LHCN-M2 (cell line): ENCODE measurements at places on chromosomes 7 and 10.

GRCh38 chr7:71753956-71754664, 622.2 kb downstream of the GALNT17 start:
- DNase-seq: no peak

- DNase-seq: no peak
These were observed 30.9 kb downstream of the CAMK2B start for GRCh38 chr7:44294325-44295069.

GRCh38 chr7:37786741-37787569, 61.4 kb upstream of the NME8 start:
- no peak for DNase-seq

DNA sequence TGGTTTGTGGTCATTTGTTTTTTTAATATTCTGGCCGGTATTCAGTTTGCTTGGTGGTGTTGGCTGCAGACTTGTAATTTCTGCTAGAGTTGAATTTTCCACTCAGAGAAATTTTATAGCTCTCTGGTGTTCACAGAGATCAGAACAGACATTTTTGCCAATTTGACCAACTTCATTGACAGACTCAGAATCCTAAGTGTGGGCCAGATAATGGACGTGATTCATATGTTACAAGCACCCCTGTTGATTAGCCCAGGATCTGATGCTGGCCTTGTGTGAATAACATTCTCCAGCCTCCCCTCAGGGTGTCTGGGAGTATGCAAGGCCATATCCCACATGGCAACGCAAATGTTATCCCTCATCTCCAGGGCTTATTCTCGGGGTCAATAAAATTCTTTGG, 283.8 kb downstream of the C7orf25 start:
- DNase-seq: no peak

DNA sequence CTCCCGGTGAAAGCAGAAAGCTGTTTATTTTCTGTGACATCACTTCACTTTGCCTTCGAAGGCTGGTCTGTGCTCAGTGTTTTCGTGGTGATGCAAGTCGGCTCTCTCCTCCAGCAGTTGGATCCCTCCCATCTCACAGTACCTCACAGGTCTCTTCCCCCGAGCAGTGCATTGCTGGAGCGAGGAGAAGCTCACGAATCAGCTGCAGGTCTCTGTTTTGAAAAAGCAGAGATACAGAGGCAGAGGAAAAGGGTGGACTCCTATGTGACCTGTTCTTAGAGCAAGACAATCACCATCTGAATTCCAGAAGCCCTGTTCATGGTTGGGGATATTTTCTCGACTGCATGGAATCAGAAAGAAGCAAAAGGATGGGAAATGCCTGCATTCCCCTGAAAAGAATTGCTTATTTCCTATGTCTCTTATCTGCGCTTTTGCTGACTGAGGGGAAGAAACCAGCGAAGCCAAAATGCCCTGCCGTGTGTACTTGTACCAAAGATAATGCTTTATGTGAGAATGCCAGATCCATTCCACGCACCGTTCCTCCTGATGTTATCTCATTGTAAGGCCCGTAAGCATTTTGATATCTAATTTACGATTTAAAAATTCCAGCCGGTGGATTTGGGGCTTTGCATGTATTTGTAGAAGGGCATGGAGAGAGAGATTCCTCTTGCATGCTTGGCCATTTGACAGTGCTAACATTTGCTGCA, at the start of gene LGI1:
Gene LGI1, plus strand, starts transcription at position 136 of the 707 bp plus-strand sequence. Its CDS starts 209 bp downstream, at position 345.
- no peak for DNase-seq

GRCh38 chr7:151416941-151417315, 7.1 kb upstream of the WDR86 start:
- peak; percentile 84 for DNase-seq

- DNase-seq: no peak
These were observed 60.0 kb downstream of the HGF start for GRCh38 chr7:81709836-81710235.

DNA sequence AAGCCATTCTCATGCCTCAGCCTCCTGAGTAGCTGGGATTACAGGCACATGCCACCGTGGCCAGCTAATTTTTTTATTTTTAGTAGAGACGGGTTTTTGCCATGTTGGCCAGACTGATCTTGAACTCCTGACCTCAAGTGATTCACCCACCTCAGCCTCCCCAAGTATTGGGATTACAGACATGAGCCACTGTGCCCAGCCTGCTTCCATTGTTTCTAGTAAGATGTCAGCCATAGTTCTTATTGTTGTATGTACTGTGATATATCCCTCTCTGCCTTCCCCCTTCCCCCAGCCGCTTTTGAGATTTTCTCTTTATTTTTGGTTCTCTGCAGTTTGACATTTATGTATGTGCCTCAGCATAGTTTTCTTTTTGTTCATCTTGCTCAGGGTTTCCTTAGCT, 87.9 kb upstream of the KLF14 start:
- DNase-seq: peak; percentile 73

DNA sequence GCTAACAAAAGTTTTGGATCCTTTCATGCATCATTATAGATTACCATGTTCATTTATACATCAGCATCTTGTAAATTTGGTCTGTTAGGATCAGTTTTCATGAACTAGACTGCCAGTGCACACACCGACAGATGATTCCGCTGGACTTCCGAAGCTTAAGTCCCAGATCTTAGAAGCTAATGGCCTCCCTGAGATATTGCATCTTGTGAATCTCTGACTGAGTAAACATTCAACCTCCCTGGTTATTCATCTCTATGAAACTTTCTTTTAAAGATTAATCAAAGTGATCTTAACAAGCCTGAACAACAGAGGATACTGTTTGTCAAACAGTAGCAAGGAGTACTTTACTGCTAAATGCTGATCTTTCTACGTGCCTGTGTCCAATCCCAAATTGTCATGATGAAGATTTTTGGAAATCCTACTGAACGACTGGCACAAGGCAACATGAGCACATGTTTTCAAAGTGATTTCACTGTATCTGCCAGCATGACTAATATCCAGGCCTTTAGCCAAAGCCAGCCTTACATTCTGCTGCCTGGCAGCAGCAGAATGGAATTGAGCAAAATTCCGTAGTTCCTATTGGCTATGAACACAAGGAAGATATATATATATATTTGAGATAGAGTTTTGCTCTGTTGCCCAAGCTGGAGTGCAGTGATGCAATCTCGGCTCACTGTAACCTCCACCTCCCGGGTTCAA, 91.3 kb upstream of the ANK3 start:
- DNase-seq: peak; percentile 91

- DNase-seq: no peak
These were observed 109.4 kb downstream of the MAD1L1 start for GRCh38 chr7:2123360-2123759.

DNA sequence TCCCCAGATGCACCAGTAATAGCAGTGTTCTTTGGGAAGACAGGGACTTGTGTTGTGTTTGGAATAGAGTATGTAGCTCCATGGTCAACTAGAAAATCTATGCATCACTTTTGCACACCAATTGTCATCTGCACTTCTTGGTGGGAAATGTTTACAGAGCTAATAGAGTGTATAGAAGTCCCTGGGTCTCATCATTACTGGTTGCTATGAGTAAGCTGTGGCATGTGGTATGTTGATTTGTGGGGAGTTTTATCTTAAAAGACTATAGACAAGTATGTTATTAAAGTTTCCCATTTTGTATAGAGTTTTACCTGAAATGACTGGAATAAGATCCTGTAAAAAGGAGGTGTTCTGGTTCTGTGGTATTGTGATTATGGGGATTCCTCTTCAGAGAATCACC, 55.4 kb upstream of the PRSS1 start:
- no peak for DNase-seq

DNA sequence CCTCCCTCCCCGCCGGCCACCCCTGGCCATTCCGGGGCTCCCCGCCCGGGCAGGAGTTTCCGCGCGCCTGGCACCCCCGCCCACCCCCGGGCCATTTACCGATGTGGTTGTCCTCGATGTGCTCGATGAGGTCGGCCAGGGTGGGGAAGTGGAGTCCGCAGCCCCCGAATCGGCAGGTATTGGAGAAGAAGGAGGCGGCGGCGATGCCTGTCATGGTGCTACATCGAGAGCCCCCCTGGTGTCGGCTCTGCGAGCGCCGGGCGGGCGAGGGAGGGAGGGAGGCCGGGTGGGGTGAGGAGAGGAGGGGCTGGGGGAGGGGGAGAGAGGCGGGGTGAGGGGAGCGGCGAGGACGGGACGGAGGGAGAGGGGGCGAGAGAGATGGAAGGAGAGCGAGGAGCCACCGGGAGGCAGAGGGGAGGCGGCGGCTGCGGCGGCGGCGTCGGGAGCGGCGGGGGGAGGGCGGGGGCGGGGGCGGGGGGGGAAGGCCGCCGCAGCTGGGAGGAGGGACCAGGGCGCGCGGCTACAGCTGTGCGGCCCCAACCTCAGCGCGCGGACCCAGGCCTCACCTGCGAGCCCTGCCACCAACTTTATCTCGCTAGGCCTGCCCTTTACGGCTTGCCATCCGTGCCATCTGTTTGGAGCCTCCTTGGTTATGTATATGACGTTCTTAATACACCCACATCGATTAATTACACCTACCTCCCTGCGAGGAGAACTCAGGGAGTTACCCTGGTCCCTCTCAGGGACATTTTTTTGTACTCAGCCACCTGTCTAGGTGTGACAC, at the start of gene JAZF1:
Gene JAZF1, minus strand, starts transcription at position 432 of the 784 bp plus-strand sequence.
- peak; percentile 39 for DNase-seq

- peak; percentile 37 for DNase-seq
These were observed 6.6 kb downstream of the LDB3 start for GRCh38 chr10:86674912-86675311.

GRCh38 chr10:45421221-45422097, 47.4 kb downstream of the ALOX5 start:
- DNase-seq: no peak

DNA sequence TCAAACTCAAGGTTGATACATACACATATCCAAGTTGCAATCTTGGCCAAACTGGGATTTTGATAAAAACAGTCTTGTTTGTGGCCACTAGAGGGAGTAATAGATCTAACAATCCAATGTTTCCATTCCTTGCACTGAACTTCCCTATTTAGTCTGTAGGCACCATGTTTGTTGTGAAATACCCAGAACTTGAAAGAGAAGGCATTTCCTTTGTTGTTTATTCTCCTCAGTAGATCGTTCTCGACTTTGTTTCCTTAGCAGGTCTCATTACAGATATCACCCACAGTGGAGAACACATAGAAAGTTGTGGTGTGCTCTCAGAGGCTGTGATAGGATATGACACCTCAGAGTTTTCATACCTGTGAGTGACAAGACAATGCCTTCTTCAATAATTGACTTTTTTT, 70.3 kb upstream of the MXI1 start:
- DNase-seq: peak; percentile 73

DNA sequence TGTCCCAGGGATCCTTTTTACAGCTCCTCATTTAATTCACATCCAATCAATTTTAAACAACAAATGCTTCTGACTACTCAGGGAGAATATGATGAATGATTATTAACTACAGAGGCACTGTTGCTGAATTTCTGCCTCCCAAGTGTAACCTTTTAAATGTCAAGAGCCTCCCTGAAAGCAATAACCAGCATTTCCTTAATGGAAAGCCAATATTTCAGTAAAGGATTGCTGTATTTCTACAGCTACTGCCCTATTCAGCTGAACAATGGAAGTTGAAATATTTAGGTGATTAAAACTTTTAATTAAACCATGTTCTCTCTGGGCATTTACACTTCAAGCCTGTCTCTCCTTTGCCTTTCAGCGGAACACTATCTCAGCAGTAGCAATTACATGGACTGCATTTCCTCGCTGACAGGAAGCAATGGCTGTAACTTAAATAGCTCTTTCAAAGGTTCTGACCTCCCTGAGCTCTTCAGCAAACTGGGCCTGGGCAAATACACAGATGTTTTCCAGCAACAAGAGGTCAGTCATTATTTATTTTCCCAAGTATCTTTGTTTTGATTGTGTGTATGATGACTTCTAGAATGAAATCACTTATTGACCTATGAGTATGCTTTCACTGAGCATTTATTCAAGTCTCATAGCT, 304.7 kb downstream of the BICC1 start:
- peak; percentile 19 for DNase-seq

DNA sequence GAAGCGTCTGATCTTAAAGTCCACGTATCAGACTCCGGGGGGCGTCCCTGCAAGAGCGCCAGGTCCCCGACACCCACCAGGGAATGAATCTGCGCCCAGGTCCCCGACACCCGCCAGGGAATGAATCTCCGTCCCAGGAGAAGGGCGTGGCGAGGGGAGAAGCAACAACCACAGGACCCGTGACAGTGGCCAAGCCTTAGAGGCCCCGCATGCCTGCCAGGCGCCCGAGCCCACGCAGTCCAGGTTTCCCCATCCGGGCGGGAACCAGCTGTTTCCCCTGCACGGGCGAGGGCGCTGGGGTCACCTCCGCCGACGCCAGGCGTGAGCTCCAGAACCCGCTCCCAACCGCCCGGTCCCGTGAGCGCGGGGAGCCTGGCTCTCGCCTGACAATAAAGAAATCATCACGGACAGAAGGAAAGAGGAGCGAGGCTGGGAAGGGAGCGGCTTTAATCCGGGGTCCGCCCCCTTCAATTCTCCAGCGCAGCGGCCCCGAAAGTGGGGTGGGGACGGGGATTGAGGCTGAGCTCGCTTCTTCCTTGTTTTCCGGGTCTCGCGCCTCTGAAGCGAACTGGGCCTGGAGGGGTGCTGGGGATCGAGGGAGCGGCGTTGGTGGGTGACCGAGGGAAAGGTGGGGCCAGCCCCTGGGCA, 29.0 kb upstream of the BMS1 start:
- DNase-seq: no peak

- peak; percentile 91 for DNase-seq
These were observed 82.5 kb downstream of the ZNF467 start for GRCh38 chr7:149690688-149691446.

GRCh38 chr10:88764110-88764509, 4.3 kb downstream of the LIPN start:
- no peak for DNase-seq

GRCh38 chr7:831596-832166, 595 bp upstream of the SUN1 start:
- DNase-seq: peak; percentile 91

GRCh38 chr10:31064348-31064747, 32.7 kb upstream of the ZNF438 start:
- peak; percentile 91 for DNase-seq

GRCh38 chr7:50181081-50181480, 88.0 kb upstream of the ZPBP start:
- no peak for DNase-seq

DNA sequence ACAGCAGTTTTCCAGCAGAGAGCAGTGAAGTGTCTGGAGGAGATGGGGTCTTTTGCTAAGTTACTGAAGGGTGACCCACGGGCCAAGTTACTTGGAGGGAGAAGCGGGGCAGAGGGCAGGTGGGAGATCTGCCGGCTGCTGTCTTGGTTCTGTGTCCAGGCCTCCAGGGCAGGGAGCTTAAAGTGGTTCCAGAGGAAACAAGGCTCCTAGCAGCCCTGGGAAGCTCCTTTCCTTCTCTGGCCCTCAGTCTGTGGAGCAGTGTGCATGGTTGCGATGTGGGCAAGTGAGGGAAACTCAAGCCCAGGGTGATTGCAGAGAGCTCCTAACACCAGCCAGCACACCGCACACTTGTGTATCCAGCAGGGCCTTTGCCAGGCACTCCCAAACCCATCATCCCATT, 6.3 kb downstream of the GHRHR start:
- DNase-seq: no peak

DNA sequence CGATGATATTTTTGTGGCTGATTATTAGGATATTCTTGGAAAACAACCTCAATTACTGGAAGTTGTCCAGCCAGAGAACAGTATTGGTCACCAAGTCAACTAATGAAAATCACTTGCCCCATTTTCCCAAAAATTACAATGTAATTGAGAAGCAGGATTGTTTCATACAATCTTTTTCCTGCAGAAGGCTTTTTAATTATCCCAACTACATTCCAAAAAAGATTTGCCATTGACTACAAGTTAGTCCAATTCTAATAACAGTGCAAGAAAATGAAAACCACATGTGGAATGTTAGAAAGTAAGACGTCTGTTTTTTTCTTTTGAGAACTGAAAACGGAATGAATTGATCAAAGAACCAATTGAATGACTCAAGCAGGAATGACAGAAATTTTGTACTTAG, 1195.8 kb downstream of the SORCS1 start:
- no peak for DNase-seq
